ENCODE measurements at places on chromosomes 4 and X. TPM values are rescaled to one million over a fixed set of nuclear protein-coding genes. Genes with fewer than 3 reads are reported as not detected.
A peak's percentile ranks its signal among the peaks of the same experiment; 100 is the strongest.

CLDN22 gene
- not detected for total RNA-seq

EREG gene
- 0.18 TPM for total RNA-seq

COL4A5 gene
- total RNA-seq: 11.3 TPM

ABCG2 gene
- 14.8 TPM for total RNA-seq

- DNase-seq: no peak
Observed at GRCh38 chr4:12827966-12828365, 656.2 kb downstream of the RAB28 start.

DNA sequence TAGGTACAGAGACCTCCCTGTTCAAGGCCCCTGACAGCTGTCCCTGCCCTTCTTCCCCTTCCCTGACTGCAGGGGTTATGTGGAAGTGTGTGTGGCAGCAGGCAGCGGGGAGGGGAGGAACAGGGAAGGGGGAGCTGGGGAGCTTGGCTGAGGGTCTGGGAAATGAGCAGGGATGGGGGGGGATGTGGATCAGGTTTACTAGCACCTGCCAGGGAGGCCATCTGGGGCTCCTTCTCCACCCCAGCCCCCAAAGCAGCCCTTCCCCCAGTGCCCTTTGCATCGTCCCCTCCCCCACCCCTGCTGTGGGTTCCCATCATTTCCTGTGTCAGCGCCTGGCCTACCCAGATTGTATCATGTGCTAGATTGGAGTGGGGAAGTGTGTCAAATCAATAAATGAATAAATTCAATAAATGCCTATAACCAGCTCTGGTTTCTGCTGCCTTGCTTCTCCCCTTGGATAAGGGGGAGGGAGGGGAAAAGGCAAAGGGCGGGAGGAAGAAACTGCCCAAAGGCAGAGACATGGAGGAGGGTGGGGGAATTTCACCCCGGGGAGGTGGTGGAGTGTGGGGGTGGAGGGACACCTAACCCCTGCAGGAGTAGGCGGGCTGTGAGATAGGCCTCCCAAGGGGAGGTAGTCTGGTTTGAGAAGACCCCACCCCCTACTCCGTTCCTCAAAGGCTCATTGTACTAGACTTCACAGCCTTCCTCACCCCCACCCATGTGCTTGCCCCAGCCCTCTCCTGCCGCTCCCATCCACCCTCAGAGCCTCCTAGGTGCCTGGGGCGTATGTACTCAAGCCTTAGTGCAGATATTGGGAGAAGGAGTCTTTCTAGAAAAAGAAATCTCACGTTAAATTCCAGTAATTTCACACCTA, 3.2 kb downstream of the CXorf65 start:
- no peak for DNase-seq

DNA sequence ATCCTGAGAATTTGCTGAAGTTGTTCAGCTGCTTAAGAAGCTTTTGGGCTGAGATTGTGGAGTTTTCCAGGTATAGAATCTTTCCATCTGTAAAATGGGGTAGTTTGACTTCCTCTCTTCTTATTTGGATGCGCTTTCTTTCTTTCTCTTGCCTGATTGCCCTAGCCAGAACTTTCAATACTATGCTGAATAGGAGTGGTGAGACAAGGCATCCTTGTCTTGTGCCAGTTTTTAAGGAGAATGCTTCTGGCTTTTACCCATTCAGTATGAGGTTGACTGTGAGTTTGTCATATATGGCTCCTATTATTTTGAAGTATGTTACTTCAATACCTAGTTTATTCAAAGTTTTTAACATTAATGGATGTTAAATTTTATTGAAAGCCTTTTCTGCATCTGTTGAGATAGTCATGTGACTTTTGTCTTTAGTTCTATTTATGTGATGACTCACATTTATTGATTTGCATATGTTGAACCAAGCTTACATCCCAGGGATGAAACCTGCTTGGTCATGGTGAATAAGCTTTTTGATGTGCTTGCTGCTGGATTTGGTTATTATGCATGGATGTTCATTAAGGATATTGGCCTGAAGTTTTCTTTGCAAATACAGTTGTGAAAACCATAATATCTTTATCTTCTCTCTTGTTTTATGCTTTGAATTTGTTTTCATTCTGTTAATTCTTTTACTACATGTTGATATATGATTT, 573.8 kb upstream of the NDST4 start:
- DNase-seq: no peak

DNA sequence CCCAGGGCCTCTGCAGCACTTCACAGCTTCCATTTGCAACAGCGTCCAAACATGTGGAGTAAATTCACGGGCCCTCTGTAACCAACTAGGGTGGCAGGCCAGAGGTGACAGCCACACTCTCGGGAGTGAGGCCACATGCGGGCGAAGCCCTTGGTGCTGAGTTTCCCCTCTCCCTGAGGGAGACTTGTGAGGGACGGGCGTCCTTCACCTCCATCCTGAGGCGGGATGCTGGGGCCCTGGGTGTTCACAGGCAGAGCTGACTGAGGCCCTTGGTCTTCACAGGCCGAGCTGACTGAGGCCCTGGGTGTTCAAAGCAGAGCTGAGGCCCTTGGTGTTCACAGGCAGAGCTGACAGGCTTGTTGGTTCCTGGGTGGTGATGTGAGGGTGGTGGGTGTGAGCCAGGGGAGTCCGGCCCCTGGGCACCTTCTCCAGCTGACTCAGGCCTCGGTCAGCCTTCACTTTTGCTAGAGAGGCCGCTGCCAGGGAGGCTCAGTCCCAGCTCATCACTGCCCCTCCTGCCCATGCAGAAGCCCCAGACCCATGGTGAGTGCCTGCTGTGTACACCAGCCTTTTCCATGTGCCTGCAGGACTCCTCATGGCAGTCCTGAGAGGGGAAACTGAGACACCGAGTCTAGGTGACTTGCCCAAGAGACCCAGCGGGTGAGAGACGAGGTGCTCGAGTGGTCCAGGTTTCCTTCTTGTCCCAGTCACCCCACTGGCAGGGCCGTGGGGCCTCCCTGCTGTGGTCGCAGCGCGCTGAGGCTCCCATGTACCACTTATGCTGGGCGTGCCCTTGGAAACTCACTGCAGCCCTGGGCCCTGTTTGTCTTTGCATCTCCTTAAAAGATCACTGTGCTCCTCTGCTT, 8.5 kb downstream of the WFS1 start:
- DNase-seq: no peak

DNA sequence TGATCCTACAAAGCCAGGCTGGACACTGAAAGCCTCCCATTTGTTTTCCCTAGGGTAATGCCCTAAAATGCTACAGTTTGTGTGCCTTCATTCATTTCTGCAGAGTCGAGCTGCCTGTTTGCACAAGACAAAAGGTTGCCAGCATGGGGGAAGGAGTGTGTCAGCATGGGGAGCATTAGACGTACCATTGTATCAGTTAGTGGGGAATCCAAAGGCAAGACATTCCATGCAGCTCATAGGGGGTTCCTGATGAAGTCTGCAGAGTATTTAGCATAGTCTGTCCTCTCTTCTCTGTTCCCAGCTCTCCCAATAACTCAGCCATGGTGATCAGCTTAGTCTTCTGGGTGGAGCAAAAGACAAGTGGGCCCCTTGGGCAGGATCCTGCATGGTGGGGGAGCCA, 276.9 kb upstream of the PCDH7 start:
- DNase-seq: no peak

- no peak for DNase-seq
Observed at GRCh38 chr4:15683143-15683495, 1.5 kb downstream of the FAM200B start.

GRCh38 chr4:107877361-107877760, 52.6 kb downstream of the SGMS2 start:
- no peak for DNase-seq

GRCh38 chr4:74805601-74806000, 11.3 kb upstream of the BTC start:
- no peak for DNase-seq

- DNase-seq: no peak
Observed at GRCh38 chr4:130043732-130044160, 947.8 kb downstream of the C4orf33 start.

DNA sequence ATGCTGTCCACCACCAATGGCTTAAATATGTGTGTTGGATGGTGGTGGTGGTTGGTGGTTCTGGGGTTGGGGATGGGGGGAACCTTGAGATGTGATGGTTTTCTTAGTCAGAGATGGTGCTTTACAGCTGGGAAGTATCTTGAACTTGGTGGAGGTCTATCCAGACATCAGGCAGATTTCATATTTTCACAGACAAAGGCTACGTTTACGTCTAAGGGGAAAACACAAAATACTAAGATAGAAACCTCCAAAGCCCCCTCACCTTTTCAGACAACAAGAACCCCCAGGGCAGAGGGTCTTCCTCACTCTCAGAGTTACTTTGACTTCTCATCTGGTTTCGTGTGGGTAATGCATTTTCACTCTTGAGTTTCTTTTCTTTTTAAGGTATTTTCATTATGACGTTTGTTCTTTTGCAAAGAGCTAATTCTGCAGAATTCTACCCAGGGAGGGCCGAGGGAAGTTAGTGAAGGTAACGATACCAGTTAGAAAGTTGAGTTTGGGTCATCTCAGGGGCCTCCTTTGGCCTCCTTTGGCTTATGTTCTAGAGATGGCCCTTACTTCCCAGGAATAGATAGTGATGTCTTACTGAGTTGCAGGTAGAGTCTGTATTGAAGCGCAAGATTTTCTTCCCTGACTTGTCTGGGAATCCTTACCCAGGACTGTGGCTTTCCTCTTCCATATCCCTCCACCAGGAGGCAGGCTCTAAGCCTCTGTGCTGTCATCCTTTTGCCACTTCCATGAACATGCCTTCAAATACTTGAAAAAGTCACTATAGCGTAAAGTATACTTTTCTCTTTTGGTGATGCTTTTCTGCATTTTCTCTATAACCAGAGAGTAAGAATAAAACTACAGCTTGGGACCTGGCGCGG, 31.9 kb downstream of the RHOH start:
- no peak for DNase-seq

- DNase-seq: peak; percentile 78
Observed at GRCh38 chr4:81466841-81467671, 4.7 kb downstream of the RASGEF1B start.

DNA sequence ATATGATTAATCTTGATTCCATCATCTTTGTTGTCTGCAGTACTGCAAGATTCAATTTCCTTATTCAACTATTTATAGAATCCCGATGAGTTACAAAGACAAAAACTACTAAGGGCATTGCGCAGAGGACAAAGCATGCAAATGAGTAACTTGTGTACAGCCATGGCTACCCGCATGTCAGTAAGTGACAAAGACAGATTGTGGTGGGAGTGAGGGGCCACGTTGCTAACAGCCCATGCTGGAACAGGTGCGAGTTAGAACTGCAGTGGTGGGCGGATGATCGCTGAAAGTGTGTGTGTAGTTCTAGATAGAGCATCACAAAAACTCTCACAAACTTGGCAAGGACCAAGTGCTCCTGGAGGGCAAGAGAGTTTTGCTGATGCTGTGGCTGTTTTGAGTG, 49.5 kb downstream of the ACOX3 start:
- no peak for DNase-seq

- DNase-seq: peak; percentile 60
Observed at GRCh38 chrX:119516157-119516702, 48.0 kb downstream of the SLC25A5 start.

- peak; percentile 44 for DNase-seq
Observed at GRCh38 chr4:153345012-153345981, 809 bp downstream of the MND1 start.
